ENCODE measurements at places on chromosomes 2 and 18. TPM values are rescaled to one million over a fixed set of nuclear protein-coding genes. Genes with fewer than 3 reads are reported as not detected.

Gene MATN3
- 0.87 TPM for total RNA-seq

Gene HJURP
- 5.0 TPM for total RNA-seq

Gene CAPN14
- under 0.01 TPM for total RNA-seq

Gene RNF152
- total RNA-seq, result 180 TPM

Gene SLC40A1
- total RNA-seq, result 283 TPM

Gene RFTN2
- total RNA-seq, result 13.3 TPM

Gene UGT1A10
- not detected for total RNA-seq

Gene PRKAG3
- not detected for total RNA-seq

Gene NEU2
- not detected for total RNA-seq

Gene PGAP1
- 4.1 TPM for total RNA-seq

Gene SPATA3
- total RNA-seq, result not detected

Gene TMEM200C
- total RNA-seq, result not detected

Gene SULT1C2
- not detected for total RNA-seq

Gene PAX3
- total RNA-seq, result not detected

Gene PFN4
- total RNA-seq, result under 0.01 TPM

Gene ESPNL
- not detected for total RNA-seq

All from lung microvascular endothelial cell (primary cell).